ENCODE measurements at places on chromosomes 13 and 19.

DNA sequence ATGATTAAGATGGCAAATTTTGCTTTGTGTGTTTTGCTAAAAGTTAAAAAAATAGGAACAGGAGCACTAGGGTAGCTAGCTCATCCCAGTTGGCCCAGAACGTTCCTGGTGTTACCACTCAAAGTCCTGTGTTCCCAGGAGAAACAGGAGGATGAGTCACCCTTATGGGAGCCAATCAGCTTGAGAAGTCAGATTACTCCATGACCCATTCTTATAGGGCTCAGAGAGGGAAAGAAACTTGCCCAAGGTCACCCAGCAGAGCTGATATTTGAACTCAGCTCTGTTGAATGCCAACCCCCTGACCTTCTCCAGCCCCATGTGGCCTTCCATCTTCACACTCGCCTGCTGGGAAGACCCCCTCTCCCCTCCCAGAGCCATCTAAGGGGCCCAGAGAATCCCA, 13.0 kb downstream of the NMRK2 start:
- peak; percentile 45 for DNase-seq

DNA sequence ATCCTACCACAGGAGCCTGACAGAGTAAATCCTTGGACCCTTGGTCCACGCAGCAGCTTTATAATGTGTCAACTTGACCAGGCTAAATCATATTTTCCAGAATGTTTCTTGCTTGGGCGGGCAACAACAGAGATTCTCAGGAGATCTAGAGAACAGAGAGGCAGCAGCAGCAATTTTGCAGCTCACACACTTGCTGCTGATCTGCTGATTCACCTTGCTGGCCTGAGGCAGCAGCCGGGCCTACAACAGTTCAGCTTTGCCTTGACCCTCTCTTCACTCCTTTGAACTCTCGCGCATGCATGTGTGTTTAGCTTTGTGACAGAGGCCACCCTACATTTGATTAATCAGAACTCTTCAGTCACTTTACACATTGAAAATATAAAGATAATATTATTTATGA, 159.3 kb downstream of the UGGT2 start:
- DNase-seq = no peak

DNA sequence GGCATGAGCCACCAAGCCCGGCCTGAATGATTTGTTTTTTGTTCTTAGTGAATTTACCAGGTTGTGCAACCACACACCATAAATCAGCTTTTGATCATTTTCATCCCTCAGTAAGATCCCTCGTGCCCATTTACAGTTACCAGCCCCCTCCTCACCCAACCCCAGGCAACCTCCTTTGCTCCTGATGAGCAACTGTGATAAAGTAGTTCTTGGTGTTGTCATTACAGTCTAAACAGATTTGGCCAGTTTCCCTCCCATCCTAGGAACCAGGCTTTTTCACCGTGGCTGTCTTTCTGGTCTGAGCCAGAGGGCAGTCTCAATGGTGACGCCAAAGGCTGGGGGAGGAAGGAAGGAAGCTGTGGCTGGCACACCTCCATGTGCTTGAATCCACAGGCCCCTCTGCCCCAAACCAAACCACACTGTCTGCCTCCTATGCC, 61.2 kb upstream of the WDFY2 start:
- DNase-seq = no peak

DNA sequence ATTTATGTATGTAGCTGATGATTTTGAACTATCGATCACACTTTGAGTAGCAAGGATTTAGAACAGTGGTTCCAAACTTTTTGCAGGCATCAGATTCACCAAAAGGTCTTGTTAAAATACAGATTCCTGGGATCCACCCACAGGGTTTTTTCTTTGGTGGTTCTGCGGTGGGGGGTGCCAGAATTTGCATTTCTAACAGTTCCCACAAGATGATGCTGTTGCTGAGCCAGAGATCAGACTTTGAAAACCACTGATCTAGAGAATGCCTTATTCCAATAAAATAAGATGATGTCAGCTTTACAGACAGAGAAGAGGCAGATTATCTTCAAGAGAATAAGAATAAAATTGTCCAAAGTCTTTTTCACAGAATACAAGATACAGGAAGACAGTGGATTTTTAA, 80.9 kb upstream of the SHISA2 start:
- DNase-seq = no peak

GRCh38 chr19:50663482-50663790, 14.2 kb downstream of the C19orf81 start:
- peak; percentile 8 for DNase-seq

- no peak for DNase-seq
Observed at GRCh38 chr13:73625562-73626339, 508.5 kb downstream of the KLF12 start.

DNA sequence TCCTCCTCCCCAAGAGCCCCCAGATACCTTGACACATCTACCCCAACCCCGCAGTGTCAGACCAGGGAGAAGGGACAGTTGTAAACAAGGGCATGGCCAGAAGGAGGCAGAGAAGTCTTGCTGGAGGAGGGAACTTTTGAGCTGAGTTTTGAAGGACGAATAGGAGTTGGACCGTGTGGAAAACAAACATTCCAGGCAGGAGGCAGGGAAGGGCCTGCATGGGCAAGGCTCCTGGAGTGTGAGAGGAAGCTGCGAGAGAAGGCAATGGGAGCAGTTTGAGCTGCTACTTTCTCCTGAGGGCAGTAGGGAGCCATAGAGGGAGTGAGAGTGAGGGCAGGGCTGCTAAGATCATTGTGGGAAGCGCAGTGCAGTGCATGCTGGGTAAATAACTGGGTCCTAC, 23.3 kb downstream of the IL12RB1 start:
- DNase-seq = no peak

- no peak for DNase-seq
Observed at GRCh38 chr13:113838711-113839201, 25.1 kb downstream of the GAS6 start.

DNA sequence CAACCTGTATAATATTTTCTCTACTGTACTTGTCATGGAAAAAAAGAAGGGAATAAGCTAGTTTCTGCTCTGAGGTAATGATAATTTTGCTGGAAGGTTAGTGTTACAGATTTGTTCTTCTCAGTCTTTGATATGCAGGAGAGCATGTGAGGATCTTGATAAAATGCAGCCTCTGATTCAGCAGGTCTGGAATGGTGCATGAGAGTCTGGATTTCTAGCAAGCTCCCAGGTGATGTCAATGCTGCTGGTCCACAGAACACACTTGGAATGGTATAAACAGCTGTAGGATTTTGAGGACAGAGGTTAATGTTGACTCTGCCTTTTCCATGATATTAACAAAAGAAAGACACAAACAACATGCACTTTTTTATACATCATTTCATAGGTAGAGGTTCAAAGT, 173.6 kb downstream of the NDFIP2 start:
- DNase-seq = no peak

- DNase-seq = peak; percentile 1
Observed at GRCh38 chr13:28984825-28985224, 164.7 kb downstream of the MTUS2 start.

DNA sequence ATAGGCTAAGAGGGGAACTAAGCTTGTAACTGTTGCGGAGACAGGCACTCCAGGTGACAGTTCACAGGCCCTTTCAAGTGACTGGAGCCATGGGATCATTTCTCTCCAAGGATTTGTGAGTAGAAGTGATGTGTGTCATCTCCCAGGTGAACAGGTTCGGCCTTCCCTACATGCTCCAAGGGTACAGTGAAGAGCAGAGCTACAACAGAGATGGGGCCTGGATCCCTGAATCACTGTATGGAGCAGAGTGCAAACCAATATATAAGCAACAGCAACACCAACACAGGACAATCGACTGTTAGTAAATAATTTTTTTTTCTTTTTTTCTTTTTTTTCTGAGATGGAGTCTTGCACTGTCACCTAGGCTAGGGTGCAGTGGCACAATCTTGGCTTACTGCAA, 15.0 kb downstream of the ZSCAN18 start:
- DNase-seq = no peak

- no peak for DNase-seq
Observed at GRCh38 chr13:94033830-94034642, 445.4 kb downstream of the DCT start.

GRCh38 chr13:35789335-35790165, 313.1 kb upstream of the MAB21L1 start:
- DNase-seq = peak; percentile 40

- no peak for DNase-seq
Observed at GRCh38 chr19:43634068-43634467, 5.6 kb downstream of the CADM4 start.

- DNase-seq = no peak
Observed at GRCh38 chr19:51354742-51355148, 11.4 kb downstream of the ETFB start.

DNA sequence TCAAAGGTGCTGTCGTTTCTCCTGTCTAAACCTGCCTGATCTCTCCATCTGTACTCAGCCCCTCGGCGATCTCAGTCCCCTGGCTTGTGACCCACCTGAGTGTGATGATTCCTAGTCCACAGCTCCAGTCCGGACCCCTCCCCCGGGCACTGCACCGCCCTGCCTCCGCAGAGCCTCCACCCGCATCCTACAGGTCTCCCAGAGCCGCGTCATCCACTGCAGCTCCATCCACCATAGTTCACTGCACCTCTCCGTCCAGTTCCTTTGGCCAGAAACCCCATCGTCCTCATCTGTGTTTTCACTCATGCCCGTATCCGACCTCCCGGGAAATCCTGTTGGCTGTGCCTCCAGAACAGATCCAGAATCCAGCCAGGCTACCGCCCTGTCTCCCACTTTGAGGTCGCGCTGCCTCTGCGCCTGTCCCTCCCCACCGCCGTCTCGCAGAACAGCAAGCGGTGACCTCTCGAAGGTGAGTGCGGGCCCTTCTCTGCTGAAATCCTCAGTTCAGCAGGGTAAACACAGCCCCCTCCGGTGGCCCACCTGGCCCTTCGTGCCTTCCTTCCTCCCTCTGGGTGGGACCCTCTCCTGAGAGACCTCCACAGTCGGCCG, 51.9 kb upstream of the MCF2L start:
- no peak for DNase-seq

DNA sequence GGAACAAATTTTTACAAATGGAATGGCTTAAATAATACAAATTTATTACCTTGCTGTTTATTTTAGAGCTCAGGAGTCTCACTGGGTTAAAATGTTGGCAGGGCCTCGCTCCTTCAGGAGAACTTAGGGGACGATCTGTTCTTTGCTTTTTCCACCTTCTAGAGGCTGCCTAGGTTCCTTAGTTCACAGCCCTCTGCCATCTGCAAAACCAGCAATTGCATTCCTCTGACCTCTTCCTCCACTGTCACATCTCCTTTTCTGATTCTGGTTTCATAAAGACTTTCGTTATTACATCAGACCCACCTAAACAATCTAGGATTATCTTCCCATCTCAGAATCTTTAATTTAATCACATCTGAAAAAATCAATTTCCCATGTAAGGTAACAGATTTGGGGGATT, 249.6 kb upstream of the SPRY2 start:
- DNase-seq = no peak

DNA sequence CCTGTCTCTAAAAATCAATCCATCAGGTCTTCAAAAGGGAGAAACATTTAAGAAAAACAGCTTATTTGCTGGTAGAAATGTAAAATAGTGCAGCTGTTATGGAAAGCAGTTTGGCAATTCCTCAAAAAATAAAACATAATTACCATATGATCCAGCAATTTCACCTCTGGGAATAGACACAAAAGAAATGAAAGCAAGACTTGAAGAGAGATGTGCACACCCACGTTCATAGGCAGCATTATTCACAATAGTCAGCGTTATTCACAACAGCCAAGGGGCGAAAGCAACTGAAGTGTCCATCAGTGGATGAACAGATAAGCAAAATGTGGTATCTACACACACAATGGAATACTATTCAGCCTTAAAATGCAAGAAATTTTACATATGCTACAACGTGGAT, 45.1 kb upstream of the DOCK9 start:
- DNase-seq = no peak

GRCh38 chr19:16106121-16106520, 5.6 kb upstream of the RAB8A start:
- peak; percentile 41 for DNase-seq

DNA sequence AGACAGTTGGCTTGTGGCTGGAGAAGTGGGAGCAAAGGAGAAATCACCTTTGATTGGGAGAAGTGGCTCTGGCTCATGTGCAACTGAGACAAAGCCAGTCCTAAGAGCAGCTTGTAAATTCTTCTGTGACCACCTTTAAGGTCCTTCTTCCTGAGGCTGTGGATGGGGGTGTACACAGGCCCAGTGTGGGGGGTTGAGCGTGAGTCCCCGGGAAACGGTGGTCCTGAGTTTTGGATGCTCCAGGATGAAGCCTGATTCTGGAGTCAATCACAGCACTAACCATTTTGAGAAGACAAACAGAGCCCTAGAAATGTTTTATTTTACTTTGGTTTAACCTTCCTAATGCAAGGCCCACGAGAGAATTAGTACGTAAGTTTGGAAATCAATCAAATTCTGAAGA, 3.9 kb upstream of the CEBPA start:
- DNase-seq = no peak

- DNase-seq = peak; percentile 100
Observed at GRCh38 chr19:44890366-44891015, 563 bp upstream of the TOMM40 start.

- no peak for DNase-seq
Observed at GRCh38 chr13:43298816-43299215, 275.4 kb downstream of the DNAJC15 start.

DNA sequence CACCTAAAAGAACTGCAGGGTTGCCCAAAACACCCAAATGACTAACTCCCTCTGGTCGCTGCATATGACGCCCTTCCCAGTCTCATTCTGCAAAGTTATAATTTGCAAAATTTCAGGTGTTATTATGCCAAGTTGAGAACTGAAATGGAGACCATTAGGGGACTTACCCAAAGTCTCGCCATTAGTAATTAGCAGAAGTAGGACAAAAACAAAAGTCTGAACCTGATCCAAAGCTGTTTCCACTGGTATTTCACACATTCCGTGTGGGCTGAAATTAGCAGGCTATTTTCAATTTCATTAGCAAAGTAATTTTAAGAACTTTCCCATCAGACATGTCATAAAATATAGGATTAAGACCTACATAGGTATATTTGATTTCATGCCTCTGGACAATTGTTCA, 6.8 kb downstream of the RUBCNL start:
- no peak for DNase-seq

- DNase-seq = no peak
Observed at GRCh38 chr13:28918030-28918429, 97.9 kb downstream of the MTUS2 start.

DNA sequence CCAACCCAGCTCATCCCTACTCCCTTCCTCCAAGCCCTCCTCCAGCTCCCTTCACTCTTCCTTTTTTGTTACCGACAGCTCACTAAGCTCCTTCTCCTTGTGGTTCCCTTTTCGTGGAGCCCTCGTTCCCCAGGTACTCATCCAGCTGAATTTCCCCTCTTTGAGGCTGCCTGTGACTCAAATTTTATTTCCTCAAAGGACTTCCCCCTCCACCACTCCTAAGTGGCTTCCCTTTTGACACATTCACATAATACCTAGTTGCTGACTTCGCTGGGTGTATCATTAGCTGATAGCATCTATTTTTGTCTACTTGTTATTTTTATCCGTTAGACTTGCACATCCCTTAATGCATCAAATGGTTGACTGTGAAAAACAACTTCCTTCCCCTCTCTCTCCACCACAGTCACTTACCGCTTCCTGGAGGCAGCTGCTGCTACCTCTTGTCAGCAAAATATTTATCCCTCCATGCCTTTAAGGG, 14.5 kb downstream of the FFAR2 start:
- DNase-seq = no peak

- DNase-seq = no peak
Observed at GRCh38 chr19:35417713-35418534, 30.1 kb upstream of the FFAR2 start.

All from fibroblast of skin of back (primary cell).